ENCODE measurements at places on chromosomes 6 and 20.

DNA sequence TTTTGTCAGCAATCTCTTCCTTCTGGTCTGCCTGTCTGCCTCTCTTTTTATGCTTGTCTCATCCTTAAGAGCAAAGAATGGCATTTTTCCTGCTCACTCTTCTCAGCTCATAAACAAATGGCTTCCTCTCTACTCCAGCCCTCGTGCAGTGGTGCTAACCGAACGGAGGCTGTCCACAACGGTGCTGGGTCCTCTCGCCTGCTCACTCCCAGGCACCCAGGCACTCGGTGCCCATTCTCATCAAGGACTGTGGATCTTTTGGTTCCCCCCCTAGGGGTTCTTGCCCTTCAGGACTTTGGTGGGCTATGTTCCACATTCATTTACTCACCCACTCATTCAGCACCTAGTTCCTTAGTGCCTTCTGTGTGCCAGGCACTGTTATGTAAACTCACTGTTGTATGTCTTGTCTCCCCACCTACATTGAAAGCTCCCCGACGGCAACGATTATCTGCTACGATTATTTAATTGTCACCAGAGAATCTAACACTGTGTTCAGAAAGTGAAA, 113.9 kb downstream of the FYN start:
- DNase-seq: no peak

DNA sequence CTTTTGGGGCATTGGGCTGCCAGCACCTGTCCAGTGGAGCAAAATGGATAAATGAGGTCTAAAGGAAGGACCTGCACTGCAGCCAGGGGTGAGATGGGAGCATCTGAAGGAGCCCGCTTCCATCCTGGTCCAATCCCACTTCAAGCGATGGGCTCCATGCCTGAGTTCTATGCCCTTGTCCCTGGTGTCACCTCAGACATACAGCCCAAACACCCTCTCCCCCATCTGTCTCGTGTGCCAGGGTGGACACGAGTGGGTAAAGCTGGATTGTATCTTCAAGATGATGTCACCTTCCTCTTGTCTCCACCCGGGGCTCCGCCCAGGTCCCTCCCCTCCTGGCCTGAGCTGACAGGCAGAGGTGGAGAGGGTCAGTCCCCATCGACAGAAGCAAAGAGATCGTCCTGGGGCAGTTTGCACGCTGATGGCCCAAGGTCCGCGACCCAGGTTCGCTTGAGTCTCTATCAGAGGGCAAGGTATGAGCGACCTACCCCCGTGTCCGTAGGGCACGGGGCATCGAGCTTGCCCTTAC, 544 bp downstream of the SMIM29 start:
- peak; percentile 21 for DNase-seq

DNA sequence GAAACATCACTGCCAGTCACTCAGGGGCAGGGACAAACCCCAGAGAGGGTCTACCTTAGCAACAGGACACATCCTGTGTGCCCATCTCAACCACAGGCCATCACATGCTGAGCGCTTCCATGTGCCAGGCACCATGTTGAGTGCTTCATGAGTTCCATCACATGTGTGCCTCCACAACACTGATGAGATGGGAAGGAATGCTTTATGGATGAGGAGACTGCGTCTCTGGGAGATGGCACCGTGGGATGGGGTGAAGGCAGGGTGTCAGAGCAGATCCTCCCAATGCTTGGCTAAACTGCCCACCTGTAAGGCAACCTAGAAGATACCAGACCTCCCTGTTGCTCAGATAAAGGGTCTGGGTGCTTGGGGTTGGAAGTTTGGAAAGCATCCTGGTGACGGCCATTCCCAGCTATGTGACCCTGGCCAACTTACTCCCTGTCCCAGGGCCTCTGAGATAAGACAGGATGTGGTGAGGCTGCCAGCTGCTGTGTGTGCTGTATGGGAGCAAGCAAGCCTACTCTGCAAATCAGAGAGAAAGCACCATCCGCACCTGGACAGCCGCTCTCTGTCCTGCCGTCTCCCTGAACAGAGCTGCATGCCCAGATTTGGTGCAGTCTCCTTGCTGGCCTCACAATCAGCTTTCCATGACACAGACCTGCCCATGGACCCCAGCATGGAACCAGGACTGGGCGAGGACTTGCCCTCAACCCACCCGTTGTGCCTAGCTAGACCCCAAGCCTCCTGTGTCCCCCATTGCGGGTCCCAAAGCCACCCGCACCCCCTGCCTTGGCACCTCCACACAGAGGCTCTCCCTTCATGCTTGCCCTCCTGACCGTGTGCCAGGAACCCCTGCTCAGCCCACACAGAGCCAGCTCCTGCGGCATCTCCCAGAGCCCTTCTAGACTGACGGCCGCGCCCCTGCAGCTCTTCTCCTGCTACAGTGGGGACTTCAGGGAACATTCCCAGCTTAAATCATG, 143.7 kb downstream of the SYNDIG1 start:
- no peak for DNase-seq

GRCh38 chr6:156731396-156731795, 45.8 kb upstream of the ARID1B start:
- DNase-seq: peak; percentile 10

- no peak for DNase-seq
These were observed 133.3 kb upstream of the MAN1A1 start for GRCh38 chr6:119482850-119483285.
